ENCODE measurements at places on chromosomes 2 and 18.

DNA sequence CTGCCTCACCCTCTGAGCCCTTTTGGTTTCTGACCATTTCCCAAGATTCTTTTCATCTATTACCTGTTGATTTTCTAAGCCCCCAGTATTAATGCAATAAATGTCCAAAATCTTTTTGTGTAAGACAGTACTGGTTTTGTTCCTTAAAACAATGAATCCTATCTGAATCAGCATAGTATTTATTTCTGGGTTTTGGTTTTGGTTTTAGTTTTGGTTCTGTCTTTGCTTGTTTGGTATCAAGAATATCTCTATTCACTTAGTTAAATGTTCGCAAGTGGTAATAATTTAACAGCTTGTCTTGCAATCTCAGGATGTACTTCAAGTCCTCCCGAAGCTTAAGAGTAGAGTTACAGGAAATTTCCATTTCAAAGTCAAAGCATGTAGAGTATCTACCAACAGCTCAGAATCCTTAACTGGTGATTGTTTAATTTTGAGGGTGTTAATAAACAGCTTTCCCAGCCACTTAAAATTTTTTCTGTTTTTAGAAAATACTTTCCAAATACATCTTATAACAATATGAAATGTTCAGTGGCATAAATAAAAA is 67.7 kb upstream of the NEDD4L start:
- DNase-seq: no peak

DNA sequence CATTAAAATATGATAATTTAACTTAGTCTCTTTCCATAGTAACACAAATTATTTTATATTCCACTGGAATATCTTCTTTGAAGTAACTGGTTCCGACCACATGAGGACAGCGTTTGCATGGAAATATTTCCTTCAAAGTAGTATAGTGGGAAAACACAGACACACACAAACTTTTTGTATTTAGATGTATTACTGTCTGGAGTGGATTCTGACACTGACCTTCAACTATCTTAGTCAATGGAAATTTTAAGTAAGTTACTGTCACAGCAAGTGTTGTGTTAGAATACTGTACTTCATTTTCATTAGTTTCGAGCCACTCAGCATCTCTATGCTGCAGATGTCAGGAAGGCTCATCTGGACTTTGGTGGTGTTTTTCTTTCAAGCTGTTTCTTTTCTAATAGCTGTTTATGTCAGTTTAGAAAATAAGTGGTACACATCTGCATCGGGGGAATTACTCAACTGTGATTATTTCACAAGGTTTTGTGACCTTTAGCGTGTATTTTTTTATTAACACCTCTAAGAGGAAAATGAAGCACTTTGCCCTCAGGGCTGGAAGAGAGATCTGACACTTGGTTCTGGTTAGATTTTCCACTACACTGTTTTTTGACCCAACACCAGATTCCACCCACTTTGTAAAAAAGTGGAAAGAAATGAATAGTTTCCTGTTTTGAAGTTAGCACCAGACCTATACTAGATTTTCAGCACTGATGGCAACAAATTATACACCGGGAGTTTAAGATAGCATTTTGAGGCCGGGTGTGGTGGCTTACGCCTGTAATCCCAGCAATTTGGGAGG is 18.9 kb upstream of the THOC1 start:
- no peak for DNase-seq

- no peak for DNase-seq
Observed at GRCh38 chr2:207291625-207292252, 126.0 kb upstream of the KLF7 start.

DNA sequence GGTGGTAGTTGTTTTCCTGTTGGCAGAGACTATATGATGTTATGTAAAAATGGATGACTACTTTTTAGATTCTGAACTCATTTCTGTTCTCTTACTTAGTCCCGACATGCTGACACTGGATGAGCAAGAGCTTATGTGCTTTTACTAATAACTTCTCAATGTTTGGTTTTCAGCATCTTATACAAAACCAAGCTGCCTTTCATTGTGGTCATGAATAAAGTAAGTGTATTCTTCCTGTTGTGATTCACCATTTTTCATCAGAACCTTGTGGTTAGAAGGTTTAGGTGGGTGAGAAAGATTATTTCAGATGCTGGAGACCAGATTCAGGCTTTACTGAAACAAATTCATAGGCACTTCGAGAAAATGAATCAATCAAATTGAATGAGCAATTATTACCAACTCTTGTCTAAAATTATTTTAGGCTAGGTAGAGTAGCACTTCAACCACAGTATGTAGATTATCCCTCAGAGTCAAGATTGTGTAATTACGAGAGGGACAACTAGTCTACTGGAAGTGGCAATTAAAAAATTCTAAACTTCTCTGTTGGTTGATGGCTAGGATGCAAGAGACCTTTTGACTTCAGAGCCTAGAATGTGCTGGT is 9.3 kb downstream of the GPN1 start:
- DNase-seq: no peak

DNA sequence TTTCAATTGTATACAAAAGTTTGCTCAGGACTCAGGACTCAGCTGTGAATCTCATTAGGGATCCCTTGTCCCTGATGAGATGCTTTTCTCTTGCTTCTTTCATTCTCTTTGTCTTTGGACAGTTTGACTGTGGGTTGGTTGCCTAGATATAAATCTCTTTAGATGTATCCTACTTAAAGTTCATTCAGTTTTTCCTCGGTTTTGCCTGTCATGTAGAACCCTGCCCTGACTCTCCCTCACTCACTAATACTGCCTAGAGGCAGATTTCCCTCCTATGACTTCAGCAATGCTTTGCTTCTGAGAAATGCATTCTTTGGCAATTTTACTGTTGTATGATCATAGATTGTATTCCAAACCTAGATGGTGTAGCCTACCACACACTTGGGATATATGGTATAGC is 421.4 kb upstream of the TCF4 start:
- DNase-seq: no peak

DNA sequence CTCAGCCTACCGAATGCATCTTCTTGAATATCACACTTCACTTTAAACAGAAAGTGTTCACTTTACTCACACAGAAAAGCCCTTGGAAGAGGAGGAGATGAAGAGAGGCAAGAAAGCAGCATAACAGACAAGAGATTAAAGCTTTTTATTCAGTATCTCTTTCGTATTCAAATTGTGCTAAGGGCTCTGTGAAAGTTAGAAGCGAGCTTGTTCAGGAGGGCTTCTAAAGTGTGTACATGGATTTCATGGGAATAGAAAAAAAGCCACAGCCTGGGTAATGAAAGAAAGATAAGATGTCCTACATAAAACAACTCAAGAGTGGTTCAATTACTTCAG is 531.9 kb downstream of the TMEM182 start:
- DNase-seq: no peak

Data from activated T-cell treated with anti-CD3 and anti-CD28 coated beads, Interleukin-2, amount 50 U/mL, for 1 hour (primary cell).